ENCODE measurements at places on chromosomes 6 and 20. TPM values are rescaled to one million over a fixed set of nuclear protein-coding genes. Genes with fewer than 3 reads are reported as not detected.

GRCh38 chr20:10060226-10060625 lies 25.4 kb downstream of the ANKEF1 start:
- no peak for DNase-seq

DNA sequence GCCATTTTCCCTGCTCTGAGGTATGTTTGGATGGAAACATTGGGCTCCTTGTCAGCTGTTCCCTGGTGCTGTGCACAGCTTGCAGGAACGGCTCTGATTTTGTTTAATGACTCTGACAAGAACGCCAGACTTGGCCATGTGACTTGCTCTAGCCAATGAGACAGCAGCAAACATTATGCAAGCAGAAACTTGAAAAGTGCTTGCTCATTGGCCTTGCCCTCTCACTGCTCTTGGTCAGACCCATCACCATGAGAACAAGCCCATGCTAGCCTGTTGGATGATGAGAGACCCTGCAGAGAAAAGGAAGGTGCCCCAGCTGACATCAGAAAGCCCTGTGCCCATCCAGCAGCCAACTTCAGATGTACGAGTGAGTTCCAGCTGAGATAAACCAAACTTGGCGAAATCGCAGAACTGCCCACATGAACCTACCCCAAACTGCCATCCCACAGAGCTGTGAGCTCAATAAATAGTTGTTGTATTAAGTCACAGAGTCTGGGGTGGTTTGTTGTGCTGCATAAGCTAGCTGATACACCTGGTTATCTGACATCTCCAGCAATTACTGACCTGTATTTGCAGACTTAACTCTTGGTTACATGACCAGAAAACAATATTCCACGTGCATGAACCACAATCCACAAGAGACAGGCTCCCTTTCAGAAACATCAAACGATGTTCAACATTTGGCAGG lies 96.9 kb downstream of the JPH2 start:
- DNase-seq, result peak; percentile 41

DNA sequence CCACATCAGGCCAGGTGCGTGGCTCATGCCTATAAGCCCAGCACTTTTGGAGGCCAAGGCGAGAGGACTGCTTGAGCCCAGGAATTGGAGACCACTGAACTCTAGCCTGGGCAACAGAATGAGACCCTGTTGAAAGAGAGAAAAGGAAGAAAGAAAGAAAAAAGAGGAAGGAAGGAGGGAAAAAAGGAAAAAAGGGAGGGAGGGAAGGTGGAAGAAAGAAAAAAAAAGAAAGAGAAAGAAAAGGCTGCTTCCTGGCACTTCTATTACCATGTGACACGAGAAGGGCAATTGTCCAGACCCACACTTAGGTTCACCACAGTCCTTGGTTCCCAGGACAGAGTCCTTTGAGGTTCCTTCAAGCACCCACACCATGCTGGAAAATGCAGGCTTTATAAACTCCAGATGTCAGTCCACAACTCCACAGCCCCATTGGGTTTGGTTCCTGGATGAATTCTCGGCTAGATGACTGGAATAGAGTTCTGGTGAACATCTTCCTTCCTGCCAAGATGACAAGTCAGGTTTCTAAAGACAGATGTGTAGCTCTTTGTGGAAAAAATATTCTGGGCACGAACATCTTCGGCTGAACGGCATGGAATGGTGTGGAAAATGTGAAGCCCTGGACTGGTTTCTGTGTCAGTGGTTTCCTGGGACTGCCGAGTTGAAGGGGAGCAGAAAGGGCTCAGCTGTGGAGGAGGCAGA lies 32.5 kb downstream of the NT5E start:
- no peak for DNase-seq

DNA sequence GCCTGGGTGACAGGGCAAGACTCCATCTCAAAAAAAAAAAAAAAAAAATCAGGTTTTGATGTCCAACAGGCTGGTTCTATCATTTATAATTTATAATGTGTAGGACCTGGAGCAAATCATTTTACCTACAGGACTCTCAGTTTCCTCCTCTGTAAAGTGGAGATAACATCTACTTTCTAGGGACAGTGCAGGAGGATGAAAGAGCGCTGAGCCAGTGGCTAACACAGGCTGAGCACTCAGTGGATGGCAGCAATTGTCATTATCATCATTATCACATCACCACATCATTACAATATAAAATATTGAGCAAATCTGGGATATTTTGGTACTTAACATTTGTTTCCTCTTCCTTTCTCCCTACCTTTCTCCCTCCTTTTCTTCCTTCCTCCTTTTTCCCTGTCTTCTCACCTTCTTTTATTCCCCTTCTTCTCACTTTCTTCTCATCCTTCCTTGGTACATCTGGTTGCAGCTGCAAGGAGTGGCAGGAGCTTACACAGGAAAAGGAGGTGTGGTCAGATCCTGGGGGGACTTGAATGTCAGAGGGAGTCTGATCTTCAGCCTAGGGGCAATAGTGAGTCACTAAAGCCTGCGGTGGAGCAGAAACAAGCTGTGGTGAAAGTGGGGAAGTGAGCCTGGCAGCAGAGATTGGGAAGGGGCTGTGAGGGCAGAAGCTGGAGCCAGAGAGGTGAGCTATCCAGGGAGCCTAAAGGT lies 24.6 kb upstream of the CTNNBL1 start:
- DNase-seq, result no peak

Gene XKR7
- total RNA-seq, result 3.7 TPM

All from spinal cord (tissue), 10 donors.